ENCODE measurements at places on chromosomes 4 and X.

- no peak for DNase-seq
Observed at GRCh38 chr4:102008711-102009110, 218.2 kb downstream of the BANK1 start.

GRCh38 chrX:115236560-115236959 lies 2.7 kb upstream of the LRCH2 start:
- DNase-seq, result no peak

GRCh38 chrX:115330498-115331168 lies 41.1 kb downstream of the LUZP4 start:
- DNase-seq, result peak; percentile 23

GRCh38 chrX:133749370-133749769 lies 236.0 kb downstream of the GPC3 start:
- DNase-seq, result no peak

GRCh38 chrX:132612821-132613564 lies 124.2 kb upstream of the MBNL3 start:
- peak; percentile 39 for DNase-seq

GRCh38 chr4:20195071-20195885 lies 56.4 kb upstream of the SLIT2 start:
- DNase-seq, result no peak

- DNase-seq, result no peak
Observed at GRCh38 chrX:107448998-107449835, at the start of gene FRMPD3. Gene FRMPD3 (plus strand): TSS chrX:107449652. CDS start chrX:107526589, 76,937 bp downstream.

DNA sequence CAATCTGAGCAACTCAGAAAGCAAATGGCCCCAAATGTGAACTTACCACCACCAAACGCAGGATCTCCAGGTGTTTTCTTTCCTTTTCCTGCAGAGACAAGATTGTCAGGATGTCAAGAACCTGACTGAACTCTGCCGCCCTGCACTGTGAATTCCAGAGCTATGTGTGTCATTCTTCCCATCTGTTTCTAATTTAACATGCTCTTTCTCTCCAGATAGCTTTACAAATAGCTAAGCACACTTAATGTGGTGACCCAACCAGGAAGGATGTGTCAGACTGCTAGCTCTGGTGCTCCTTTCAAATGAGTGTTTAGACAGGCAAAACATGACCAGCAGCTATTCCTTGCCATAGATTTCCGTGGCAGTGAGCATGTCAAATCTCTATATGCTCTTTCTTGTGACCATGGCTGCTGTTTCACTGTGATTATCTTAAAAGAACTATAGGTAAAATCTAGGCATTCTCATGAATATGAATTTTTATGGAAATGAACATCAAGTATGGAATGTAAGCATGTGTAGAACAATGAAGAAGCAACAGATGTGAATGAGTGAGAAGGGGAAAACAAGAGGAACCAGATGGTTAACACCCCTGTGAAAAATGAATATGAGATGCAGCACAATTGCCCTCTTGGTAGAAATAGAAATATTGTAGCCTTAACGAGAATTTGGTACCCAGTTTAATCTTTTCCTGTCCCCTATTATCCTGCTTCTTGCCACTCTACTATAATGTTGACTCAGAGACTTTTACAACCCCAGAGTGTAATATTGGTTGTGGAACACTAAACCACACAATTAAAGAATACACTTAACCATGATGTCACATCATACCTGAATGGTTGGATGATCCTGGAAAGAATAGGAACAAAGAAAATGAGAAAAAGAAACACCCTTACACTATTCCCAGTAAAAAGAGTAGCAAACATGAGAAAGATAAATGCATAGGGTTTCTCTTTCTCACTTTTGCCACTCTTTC lies 247.8 kb upstream of the DKK2 start:
- no peak for DNase-seq

DNA sequence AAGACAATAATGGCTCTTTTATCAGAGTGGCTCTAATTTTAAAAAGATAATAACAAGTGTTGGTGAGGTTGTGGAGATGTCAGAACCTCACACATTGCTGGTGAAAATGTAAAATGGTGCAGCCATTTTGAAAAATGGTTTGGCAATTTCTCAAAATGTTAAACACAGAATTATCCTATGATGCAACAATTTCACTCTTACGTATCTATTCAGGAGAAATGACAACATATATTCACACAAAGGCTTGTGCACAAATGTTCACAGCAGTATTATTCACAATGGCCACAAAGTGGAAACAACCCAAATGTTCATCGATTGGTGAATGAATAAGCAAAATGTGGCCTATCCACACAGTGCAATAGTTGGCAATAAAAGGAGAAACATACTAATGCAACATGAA lies 24.7 kb downstream of the ENPP6 start:
- no peak for DNase-seq

- no peak for DNase-seq
Observed at GRCh38 chr4:109998867-109999584, 86.3 kb downstream of the EGF start.

DNA sequence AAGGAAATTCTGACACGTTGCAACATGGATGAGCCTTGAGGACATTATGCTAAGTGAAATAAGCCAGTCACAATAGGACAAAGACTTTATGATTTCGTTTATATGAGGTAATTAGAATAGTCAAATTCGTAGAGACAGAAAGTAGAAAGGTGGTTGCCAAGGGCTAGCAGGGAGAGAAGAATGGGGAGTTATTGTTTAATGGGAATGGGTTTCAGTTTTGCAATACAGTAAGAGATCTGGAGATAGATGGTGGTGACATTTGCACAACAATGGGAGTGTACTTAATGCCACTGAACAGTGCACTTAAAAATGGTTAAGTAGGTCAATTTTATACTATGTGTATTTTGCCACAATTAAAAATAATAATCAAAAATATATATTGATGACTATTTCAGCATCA lies 43.4 kb upstream of the TMEM154 start:
- no peak for DNase-seq

DNA sequence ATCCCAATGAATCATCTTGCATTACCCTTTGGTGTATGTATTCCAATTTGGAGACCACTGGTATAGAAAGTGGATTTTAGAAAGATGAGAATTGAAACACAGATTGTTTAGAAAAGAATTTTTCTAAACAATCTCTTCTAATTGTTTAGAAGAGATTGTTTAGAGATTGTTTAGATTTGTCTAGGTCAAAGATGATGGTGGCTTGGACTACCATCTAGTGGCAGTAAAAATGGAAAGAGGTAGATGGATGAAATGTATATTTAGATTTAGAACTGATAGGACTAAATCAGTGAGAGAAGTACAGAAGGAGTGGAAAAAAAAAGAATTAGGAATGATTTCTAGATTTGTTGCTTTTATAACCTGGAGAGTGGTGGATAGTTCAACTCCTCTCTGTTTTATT lies 70.6 kb downstream of the ARSJ start:
- no peak for DNase-seq

GRCh38 chr4:40788331-40788730 lies 38.6 kb downstream of the NSUN7 start:
- no peak for DNase-seq

GRCh38 chr4:147378780-147379179 lies 102.1 kb upstream of the EDNRA start:
- no peak for DNase-seq

DNA sequence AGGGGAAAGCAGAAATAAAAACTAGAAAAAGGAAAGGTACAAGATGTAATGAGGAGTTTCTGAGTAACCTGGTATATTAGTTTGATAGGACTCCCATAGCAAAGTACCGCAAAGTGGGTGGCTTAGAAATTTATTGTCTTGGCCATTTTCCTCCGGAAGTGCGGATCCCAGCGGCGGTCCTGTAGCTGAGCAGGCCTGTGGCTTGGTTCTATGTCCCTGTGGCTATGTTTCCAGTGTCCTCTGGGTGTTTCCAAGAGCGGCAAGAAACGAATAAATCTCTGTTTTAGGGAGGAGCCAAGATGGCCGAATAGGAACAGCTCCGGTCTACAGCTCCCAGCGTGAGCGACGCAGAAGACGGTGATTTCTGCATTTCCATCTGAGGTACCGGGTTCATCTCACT lies 44.0 kb upstream of the LDB2 start:
- DNase-seq, result no peak

GRCh38 chrX:44245733-44246132 lies 97.7 kb downstream of the EFHC2 start:
- DNase-seq, result no peak

- DNase-seq, result peak; percentile 25
Observed at GRCh38 chr4:147683188-147683591, 773 bp downstream of the PRMT9 start.

GRCh38 chrX:10296576-10296975 lies 139.8 kb downstream of the CLCN4 start:
- DNase-seq, result no peak

DNA sequence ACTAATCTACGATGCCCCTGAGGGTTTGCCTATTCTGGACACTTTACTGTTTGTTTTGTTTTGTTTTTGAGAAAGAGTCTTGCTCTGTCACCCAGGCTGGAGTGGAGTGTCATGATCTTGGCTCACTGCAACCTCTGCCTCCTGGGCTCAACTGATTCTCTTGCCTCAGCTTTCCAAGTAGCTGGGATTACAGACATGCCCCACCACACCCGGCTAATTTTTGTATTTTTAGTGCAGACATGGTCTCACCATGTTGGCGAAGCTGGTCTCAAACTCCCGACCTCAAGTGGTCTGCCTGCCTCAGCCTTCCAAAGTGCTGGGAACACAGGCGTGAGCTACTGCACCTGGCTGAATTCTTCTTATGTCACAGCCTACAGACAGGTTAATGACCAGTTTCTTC lies 70.7 kb downstream of the MFAP3L start:
- DNase-seq, result no peak

DNA sequence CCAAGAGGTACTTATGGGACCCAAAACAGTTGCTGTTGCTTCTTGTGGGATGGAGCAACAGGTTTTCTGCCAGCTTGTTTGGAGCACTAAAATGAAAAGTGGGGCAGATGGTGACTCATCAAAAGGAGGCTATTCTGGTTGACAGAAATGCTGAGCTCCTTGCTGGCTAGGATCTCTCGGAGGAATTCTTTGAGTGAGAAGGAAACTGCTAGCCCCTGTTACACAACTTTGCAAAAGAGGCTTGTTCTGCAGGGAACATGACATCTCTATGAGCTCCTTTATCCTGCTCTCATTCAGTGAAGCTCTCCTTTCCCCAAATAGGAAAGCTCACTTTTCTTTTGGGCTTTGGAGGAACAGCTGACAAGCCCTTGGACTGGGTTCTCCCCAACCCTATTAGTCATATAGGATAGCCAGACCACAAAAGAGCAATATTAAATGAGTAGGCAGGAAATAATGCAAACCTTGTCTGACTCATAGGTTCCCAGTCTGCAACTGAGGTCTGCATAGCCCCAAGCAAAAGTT lies 108.3 kb downstream of the CDS1 start:
- DNase-seq, result no peak

DNA sequence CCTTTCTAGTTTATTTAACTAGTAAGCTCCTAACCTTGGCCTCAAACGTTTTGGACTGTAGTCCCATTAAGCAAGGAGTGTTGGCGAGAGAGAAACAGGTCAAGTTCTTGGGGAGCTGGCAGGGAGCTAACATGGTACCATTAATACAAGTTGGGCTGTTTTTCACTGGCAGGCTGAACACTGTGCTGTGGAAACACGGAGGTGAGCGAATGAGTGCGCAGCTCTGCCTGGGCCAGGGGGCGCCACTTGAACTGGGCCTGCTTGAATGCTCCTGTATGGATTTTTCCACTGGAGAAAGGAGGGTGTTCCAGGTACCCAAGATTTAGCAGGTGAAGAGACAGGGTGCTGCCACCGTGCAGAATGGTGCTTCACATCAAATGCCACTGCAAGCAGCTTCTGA lies 7.4 kb upstream of the SMS start:
- no peak for DNase-seq

GRCh38 chr4:48244665-48245064 lies 25.0 kb downstream of the TEC start:
- DNase-seq, result no peak

- DNase-seq, result no peak
Observed at GRCh38 chrX:105876658-105877057, 54.3 kb downstream of the NRK start.

- DNase-seq, result peak; percentile 22
Observed at GRCh38 chr4:82560853-82561785, 669 bp downstream of the TMEM150C start.

DNA sequence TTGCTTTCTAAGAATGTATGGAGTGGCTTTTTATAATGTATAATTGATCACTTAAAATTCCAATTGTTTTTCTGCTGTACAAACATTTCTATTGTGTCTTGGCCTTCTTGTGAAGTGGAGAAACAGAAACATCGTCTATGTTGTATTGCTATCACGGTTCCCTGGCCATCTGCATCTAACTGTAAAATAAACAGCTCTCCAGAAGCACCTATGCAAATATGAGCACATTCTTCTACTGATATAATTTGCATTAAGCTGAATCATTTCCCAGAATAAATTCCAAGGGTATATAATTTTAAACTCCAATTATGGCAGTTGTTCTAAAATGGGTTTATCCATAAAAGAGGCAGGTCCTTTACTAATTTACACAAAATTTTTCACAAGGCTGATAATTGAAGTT lies 261.6 kb upstream of the STS start:
- no peak for DNase-seq

DNA sequence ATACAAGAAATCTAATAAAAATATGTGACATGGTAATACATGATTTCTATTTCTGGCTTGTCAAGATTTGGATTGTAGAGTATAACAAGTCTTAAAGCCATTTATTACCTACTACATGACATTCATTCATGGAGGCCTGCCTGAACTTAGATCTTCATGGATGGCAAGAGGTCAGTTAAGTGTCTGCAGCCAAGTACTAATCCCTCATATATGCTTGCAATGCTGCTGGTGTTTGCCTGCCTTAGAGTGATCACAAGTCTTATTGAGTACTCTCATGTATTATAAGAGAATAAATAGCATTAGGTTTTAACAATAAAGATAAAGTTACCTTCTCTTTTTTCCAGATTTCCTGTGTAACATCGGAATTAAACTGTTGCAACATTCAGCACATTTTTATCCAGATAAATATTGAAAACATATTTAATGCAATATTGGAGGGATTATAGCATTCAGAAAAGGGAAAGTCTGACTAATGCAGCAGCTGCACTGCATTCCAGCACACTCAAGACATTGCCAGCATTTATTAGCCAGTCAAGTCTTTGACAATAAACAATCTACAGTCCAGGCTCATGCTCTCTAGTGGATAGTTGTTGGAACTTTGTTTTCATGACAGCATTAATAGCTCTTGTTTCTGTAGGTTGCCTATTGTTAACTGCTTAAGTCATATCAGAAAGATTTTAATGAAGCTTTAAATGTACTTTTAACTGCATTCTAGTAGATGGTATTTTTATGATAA lies 737.1 kb downstream of the FAT4 start:
- no peak for DNase-seq

- no peak for DNase-seq
Observed at GRCh38 chrX:37454537-37455285, 105.5 kb downstream of the PRRG1 start.

DNA sequence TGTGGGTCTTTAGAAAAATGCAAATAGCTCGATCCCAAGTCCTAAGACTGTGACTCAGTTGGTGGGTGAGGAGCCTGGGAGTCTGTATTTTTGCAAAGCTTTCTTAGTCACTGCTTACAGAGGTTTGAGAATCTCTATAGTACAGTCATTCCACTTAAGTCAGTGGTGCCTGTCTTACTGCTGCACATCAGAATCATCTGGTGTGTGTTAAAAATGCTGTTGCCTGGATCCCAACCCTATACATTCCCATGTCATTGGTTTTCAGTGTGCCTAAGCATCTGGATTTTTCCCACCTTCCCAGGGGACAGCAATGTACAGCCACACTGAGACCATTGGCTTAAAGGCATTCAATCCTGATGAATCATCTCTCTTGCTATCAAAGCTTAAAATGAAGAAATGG lies 21.0 kb upstream of the GEMIN8 start:
- DNase-seq, result no peak

- DNase-seq, result no peak
Observed at GRCh38 chrX:16175329-16176061, 8.2 kb downstream of the MAGEB17 start.

Data from body of pancreas (tissue), 4 donors.